Suprapubic skin (tissue), 4 donors: ENCODE measurements at places on chromosomes 2 and 18.
A peak's percentile ranks its signal among the peaks of the same experiment; 100 is the strongest.

- no peak for DNase-seq
- peaks cover 3% of the 10 kb centered on the region for H3K4me1 ChIP-seq
- H3K27ac ChIP-seq: no peak overlapping the region
- H3K27me3 ChIP-seq: peaks cover 34% of the 10 kb centered on the region
- peak overlapping the region; percentile 25 for H3K4me3 ChIP-seq
Observed at GRCh38 chr2:206250041-206250897, 24.2 kb upstream of the ZDBF2 start.

GRCh38 chr2:57862727-57863126 lies 183.9 kb upstream of the VRK2 start:
- H3K4me1 ChIP-seq: no peaks in the 10 kb centered on the region
- H3K27me3 ChIP-seq: no peaks in the 10 kb centered on the region
- no peak for DNase-seq
- no peak overlapping the region for H3K4me3 ChIP-seq
- H3K36me3 ChIP-seq: no peaks in the 10 kb centered on the region

- no peak overlapping the region for H3K27ac ChIP-seq
- no peaks in the 10 kb centered on the region for H3K36me3 ChIP-seq
- H3K4me1 ChIP-seq: no peaks in the 10 kb centered on the region
Observed at GRCh38 chr2:85945586-85945985, 56.8 kb upstream of the ST3GAL5 start.

DNA sequence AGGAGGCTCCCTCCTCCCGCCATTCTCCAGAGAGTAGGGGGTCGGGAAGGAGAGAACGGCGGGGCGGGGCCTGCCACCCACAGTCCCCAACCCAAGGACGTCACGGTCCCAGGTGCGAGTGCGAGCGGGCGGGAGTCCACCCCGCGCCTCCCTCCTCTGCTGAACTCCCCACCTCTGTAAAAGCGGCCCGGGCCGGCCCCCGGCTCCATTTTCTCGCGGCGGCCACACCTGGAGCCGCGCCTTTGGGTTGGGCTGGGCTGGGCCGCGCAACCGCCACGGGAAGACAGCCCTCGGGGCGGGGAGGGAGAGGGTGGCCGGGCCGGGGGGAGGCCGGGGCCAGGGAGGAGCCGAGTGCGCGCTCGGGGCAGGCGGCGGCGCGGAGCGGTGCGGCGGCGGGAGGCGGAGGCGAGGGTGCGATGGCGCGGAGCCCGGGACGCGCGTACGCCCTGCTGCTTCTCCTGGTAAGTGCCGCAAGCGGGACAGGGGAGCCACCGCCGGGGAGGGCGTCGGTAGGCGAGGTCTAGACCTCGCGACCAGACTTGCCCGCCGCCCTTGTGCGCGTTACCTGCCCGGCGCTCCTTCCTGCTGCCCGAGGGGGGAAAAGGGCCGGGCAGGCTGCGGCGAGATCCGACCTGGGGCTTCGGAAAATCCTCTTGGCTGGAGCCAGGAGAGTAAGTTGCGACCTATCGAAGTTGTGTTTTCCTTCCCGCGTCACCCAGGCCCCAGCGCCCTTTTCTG lies at the start of gene DSG2:
Gene DSG2, plus strand, starts transcription at position 342 of the 738 bp plus-strand sequence. Its CDS starts 75 bp downstream, at position 417.
- H3K4me1 ChIP-seq: peaks cover 39% of the 10 kb centered on the region
- H3K27ac ChIP-seq: peak within 1 kb of the TSS; percentile 88
- DNase-seq: peak; percentile 75
- peaks cover 11% of the 10 kb centered on the region for H3K27me3 ChIP-seq

DNA sequence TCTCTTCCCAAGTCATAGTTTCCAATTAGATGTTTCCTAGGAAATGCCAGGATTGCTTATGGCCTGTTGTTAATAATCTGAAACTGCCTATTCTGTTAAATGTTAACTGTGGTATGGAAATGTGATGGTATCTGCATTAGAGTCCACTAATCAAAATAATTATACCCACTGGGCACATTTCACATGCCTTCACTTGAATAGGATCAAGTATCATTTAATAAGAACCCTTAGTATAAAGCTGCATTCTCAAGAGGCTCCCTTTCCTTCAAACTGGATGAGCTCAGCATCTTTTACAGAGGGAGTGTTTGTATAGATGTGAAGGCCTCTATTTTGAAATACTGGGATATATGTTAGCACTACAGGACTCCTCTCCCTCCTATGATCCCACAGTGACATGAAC lies 477.2 kb upstream of the VRK2 start:
- no peaks in the 10 kb centered on the region for H3K4me1 ChIP-seq
- no peaks in the 10 kb centered on the region for H3K36me3 ChIP-seq

GRCh38 chr2:152563764-152564163 lies 153.5 kb downstream of the PRPF40A start:
- H3K4me1 ChIP-seq: no peaks in the 10 kb centered on the region
- no peaks in the 10 kb centered on the region for H3K36me3 ChIP-seq
- no peak for DNase-seq
- H3K4me3 ChIP-seq: no peak overlapping the region
- no peaks in the 10 kb centered on the region for H3K27me3 ChIP-seq

DNA sequence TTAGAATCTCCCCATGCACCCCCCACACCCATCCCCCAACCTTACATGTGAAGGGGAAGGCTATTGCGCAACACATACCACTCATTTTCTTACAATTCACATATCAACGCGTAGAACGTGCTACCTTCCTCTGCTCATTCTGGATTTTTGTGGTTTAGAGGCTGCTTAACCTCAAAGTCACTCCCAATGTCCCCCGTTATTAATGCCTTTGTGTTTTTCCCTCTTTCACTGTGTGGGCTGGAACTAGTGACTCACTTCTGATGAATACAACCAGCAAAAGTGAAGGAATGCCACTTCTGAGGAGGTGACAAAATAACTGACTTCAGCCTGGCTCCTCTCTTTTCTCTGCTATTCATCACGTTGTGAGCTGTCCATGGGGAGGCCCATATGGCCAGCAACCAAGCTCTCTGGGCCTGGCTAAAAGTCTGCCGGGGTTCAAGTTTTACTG lies 342.5 kb upstream of the NXPH2 start:
- no peak overlapping the region for H3K4me3 ChIP-seq
- no peaks in the 10 kb centered on the region for H3K36me3 ChIP-seq
- H3K27me3 ChIP-seq: no peaks in the 10 kb centered on the region
- H3K4me1 ChIP-seq: no peaks in the 10 kb centered on the region

DNA sequence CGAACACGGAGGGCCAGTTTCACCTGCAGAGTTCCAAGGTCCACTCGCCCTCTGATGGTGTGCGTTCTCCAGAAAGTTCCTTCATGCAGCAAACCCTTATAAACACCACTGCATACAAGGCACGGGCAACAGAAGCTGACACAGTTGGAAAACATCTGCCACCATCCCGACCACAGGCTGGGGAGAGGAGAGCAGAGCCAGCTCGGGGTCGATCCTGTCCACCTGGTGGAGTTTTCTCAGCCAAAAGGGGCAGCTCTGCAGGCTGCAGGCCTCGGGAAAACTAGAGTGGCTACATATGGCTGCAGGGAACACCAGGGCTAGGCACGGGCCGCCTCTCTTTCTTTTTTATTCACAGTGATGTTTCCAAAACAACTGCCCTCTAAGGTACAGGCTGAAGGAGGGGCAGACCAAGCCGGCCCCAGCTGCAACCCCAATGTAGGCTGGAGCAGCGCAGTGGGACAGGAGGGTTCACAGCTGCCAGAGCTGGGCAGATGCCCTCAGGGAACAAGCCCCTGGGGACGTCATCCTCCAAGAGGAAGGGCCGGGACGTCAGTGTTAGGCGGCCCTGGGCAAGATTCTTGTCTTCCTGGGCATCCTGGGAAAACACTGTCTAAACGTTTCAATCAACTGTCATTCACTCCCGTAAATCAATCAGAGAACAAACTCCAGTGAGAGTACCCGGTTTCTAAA lies 274.7 kb downstream of the TWIST2 start:
- DNase-seq: no peak
- H3K4me1 ChIP-seq: no peaks in the 10 kb centered on the region
- no peak overlapping the region for H3K4me3 ChIP-seq
- no peak overlapping the region for H3K27ac ChIP-seq

GRCh38 chr2:217402144-217402543 lies 542.3 kb upstream of the TNP1 start:
- H3K36me3 ChIP-seq: no peaks in the 10 kb centered on the region
- no peak overlapping the region for H3K27ac ChIP-seq
- H3K27me3 ChIP-seq: no peaks in the 10 kb centered on the region

DNA sequence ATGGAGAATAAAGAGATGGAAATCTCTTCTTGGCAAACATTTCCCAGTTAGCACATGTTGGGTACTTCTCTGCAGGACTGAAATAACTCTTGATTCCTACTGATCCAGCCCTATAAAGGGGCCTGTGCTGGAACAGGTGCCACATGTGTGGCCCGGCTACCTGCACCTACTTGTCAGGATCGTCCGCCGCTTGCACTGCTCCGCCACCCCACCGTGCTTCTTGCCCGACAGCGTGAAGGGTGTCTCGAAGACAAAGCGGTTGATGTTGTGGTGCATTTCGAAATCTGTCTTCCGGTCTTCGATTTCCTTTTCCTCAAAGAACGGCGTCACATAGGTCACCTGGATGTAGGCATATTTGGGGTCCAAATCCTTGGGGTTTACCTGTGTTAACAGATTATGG lies 58.6 kb upstream of the CCDC195 start:
- H3K36me3 ChIP-seq: peaks cover 21% of the 10 kb centered on the region
- DNase-seq: no peak
- no peak overlapping the region for H3K27ac ChIP-seq
- no peaks in the 10 kb centered on the region for H3K27me3 ChIP-seq
- H3K4me3 ChIP-seq: no peak overlapping the region
- no peaks in the 10 kb centered on the region for H3K4me1 ChIP-seq

DNA sequence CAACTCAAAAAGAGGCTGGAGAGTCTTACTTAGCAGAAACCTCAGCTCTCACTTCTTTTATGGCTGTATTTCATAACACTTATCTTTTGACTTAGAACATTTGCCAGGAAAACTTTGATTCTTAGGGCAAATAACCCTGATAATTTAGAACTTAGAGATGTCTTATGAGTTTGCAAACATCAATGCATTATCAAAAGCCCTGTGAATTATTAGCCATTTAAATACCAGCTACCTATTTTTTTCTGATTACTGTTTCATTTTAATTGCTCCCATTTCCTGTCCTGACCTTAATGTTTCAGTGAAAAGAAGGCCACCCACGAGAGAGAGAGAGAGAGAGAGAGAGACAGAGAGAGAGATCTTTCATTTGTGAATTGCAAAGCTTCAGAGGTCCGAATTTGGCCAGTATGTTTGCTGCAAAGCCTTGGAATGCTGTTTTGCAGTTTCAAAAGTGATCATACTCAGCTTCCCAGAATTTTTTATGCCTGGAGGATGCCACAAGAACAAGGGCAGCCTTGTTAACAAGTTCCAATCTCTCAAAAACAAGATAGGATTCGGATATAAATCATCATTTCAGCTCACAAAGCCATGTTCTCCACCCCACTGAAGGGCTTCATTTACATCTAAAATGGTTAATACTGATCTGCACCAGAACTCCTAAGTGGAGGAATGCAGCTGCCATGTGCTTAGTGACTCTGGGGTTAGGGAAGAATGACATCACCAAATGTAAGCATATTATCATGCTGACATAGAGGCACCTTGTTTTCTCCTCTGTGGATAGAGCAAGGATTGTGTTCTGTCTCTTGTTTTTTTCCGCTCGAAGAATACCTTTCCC lies 478.2 kb downstream of the ARHGAP15 start:
- DNase-seq: no peak
- H3K4me1 ChIP-seq: no peaks in the 10 kb centered on the region
- H3K4me3 ChIP-seq: no peak overlapping the region
- no peaks in the 10 kb centered on the region for H3K36me3 ChIP-seq

DNA sequence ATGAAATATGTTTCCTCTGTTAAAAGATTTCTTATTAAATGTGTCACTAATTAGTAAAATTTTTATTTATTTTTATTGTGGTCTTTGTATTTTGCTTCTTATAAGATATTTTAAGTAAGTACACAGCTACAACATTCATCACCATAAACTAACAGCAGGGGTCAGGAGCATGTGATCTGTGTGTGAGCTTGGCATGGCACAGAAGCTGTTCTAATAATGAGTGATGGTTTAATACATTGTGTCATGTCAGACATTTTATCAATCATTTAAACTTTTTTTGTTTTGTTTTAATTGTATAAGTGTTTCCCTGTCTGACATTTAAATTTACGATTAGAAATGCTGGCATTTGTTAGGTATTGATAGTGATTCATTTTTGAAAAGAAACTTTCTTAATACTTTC lies 585.4 kb downstream of the DSC3 start:
- no peaks in the 10 kb centered on the region for H3K4me1 ChIP-seq
- no peak overlapping the region for H3K27ac ChIP-seq
- no peak overlapping the region for H3K4me3 ChIP-seq
- DNase-seq: no peak
- no peaks in the 10 kb centered on the region for H3K36me3 ChIP-seq

GRCh38 chr2:121218386-121218938 lies 66.5 kb downstream of the TFCP2L1 start:
- H3K4me3 ChIP-seq: no peak overlapping the region
- H3K36me3 ChIP-seq: peaks cover 11% of the 10 kb centered on the region
- H3K27ac ChIP-seq: no peak overlapping the region
- DNase-seq: no peak
- H3K4me1 ChIP-seq: no peaks in the 10 kb centered on the region
- no peaks in the 10 kb centered on the region for H3K27me3 ChIP-seq

GRCh38 chr2:2926009-2926857 lies 451.4 kb downstream of the EIPR1 start:
- H3K36me3 ChIP-seq: no peaks in the 10 kb centered on the region
- no peak for DNase-seq
- no peaks in the 10 kb centered on the region for H3K27me3 ChIP-seq

GRCh38 chr2:127847931-127848330 lies 10.0 kb downstream of the POLR2D start:
- DNase-seq: no peak
- no peaks in the 10 kb centered on the region for H3K4me1 ChIP-seq
- no peaks in the 10 kb centered on the region for H3K27me3 ChIP-seq
- H3K4me3 ChIP-seq: no peak overlapping the region
- H3K27ac ChIP-seq: no peak overlapping the region

DNA sequence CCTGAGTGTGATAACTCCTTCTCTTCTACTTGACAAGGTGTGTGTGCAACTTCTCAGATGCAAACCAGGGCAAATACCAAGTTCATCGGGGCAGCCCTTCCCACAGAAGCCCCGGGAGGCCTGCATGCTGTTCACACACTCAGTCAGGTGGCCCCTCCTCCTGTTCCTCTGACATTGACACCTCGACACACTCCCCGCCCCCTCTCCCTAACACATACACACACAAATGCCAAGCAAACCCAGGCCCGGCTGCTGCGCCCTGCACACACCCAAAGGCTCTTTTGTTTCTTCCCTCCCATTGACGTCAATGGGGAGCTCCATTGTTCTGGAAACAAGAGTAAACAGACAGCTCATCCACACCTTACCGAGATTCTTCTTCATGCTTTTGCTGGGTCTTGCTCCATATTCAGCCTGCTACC lies 1.7 kb upstream of the PER2 start:
- H3K4me1 ChIP-seq: peaks cover 55% of the 10 kb centered on the region
- H3K36me3 ChIP-seq: no peaks in the 10 kb centered on the region
- DNase-seq: peak; percentile 89
- H3K4me3 ChIP-seq: peak overlapping the region; percentile 78
- H3K27ac ChIP-seq: peak overlapping the region; percentile 99

DNA sequence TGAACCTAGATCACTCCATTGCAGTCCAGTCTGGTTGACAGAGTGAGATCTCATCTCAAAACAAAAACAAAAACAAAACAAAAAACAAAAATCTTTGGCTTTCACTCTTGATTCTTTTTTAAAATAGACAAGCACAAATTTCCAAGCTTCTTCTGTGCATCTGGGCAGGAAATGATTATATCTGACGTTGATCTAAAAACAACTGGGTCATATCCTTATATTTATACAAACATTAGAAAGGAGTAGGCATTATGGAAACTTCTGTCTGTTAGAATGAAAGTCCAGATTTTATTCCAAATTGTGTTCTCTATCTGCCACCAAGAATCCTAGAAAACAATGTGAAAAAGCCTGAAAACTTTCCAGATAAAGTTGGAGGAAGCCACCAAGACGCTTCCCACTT lies 26.2 kb upstream of the PMAIP1 start:
- no peaks in the 10 kb centered on the region for H3K4me1 ChIP-seq
- H3K4me3 ChIP-seq: no peak overlapping the region
- DNase-seq: no peak
